Stimulated activated CD8-positive, alpha-beta memory T cell treated with anti-CD3 and anti-CD28 coated beads, Interleukin-4, amount 100 ng/mL, for 1 hour (primary cell): ENCODE measurements at places on chromosomes 2 and 18.

DNA sequence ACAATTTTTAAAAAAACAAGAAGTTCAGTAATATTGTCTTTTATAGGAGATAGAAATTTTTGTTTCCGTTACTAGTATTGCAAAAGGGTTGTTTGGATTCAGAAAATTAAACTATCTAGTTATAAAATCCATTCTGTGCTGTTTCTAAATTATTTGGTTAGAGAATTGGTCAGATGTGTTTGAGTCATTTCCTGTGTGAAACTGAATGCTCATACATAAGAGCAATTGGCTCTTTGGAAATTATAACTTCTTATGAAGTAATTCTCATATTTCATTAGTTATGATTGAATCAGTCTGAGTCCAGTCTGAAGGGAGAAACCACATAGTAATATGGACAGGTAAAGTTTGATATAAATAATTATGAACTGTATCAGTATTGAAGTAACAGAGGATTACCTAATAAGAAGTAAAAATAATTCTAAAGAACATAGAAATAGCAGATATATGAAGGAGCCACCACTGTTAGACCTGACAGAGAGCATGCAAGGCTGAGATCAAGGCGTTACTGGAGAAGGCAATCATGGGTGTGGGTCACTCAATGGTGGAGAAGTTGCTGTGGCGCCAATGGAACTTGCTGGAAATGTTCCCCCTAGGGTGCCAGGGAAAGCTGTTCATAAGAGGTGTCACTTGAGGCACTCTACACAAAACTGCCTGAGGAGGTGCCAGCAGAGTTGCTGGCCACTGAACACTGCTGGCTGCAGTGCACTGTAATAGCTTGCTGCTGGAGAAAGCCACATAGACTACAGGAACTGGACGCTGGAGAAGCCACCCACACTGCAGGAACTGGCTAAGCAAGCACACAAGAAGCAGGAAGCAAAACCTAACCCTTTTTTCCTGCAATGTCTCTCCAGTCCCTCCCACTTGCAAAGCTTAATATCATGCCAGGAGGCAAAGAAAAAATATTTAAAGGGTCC is 18.0 kb upstream of the FAP start:
- DNase-seq = no peak

DNA sequence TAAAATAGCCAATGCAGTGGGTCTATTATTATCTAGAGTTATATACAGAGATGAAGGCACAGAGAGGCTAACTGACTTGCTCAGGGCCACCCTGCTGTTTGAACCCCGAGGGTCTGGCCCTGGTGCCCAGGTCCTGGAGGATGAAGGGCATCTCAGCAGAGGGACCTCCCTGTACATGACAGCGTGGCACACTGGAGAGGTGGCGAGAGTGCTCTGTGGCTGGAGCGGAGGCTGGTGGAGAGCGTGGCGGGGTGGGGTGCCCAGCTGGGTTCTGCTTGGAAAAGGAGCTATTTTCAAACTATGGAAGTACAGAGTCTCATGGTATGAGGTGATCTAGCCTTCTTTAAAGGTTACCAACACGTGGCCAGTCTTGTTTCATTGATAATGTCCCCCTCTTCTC is 35.8 kb downstream of the GREB1 start:
- no peak for DNase-seq

GRCh38 chr2:137118140-137118539 is 352.8 kb downstream of the THSD7B start:
- no peak for DNase-seq

GRCh38 chr2:144151851-144152250 is 368.1 kb downstream of the ZEB2 start:
- no peak for DNase-seq

DNA sequence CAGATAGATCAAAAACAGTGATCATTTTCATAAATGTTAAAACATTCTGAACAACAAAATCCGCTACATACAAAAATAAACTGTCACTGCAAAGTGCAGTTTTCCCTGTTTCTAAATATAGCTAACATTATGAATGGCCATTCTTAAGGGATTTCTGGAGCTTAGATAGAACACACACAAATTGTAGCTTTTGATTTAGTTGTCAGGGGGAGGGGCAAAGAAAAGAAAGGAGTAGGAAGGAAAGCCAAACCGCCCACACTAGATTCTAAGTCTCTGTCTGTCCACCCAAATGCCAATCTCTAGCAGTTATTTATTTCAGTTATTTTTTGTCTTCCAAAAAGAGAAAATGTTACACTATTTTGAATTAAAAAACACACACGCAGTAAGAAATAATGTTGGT is 182.4 kb downstream of the CDH2 start:
- no peak for DNase-seq

DNA sequence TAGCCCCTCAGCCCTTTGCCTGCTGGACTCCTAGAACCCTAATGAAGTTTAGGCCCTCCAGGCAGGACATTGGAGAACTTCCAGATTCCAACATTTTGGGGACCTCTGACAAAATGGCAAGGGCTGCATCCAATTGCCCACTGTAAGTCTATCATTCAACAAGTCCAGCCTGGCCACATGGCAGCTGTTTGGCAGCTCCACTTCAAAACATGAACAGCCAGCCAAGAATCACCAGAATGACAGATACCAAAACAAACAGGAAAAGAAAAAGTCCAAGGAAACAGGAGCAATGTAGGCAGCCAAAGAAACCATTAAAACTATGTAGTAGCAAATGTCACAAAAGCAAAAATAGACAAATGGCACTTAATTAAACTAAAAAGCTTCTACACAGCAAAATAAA is 25.5 kb downstream of the SLC4A5 start:
- no peak for DNase-seq

DNA sequence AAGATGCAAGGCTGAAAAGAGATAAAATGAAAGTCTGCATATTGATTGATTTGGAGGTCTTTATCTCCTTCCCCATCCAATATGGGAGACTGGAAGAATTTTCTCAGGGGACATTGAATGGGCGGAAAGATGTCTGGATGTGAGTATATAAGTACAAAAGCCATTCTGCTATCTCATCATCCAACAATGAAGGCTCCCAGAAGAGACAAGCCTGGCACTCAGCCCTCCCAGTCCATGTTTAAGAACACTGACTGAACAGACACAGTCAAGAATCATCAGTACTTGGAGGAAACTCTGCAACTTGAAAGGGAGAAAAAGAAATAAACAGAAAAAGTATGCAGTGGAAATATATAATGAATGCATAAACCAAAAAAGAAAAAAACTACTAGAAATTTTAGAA is 80.9 kb downstream of the PTRHD1 start:
- no peak for DNase-seq

- DNase-seq = no peak
Measured at GRCh38 chr2:204725693-204726360, 180.6 kb downstream of the PARD3B start.

DNA sequence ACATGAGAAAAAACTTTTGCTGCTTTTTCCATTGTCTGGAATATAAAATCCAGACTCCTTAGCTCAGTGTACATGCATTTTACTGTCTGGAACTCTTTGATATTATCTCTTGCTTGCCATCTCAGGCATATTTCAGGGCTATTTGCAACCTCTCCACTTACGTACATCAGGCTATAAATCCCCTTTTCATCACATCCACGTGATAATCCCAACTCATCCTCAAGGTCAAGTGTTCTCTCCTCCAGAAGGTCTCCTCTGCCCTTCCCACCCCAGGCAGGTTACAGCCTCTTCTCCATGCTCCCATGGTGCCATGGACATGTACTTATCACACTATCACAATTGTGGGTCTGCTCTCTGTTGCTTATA is 202.5 kb upstream of the RBMS1 start:
- no peak for DNase-seq

DNA sequence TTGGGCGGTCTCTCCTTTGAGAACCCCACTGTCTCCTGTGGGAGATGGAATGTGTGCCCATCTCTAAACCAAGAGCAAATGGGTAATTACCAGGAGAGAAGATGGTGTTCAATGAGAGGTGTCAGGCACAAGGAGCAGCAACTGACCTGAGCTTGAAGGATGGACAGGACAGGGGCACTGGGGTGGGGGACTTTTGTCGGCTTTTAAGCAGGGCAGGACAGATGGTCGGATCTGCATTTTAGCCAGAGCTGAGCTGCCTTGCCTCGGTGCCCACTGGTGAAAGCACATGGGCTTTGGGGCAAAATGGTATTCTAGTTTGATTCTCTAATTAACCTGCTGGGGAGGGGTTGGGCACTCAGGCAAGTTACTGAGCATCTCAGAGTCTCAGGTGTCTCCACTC is 98.0 kb downstream of the INHBB start:
- DNase-seq = no peak

- DNase-seq = no peak
Measured at GRCh38 chr18:26327062-26327461, 100.8 kb downstream of the TAF4B start.

- no peak for DNase-seq
Measured at GRCh38 chr2:138274421-138275291, 226.9 kb upstream of the SPOPL start.

DNA sequence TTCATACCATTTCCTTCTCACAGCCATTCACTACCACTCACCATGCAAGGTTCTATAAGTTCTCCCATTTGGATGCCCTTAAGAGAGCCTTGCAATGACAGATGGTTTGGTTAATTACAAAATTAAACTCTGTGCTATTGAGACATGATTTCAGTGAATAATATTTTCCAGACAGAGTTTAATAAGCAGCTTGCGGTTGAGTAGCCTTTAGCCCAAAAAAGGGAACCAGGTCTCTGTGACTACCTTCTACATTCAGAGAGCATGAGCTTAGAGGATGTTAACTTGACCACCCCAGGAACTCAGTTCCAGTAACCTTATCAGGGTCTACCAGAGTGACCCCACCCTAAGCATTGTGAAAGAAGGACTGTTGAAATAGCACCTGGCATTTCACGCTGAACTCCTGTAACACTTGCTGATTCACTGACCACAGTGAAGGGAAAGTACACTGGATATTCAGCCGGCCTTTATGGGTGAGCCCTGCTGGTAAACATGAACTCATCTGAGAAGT is 1173.1 kb upstream of the ZEB2 start:
- no peak for DNase-seq

- no peak for DNase-seq
Measured at GRCh38 chr18:36889321-36889720, 60.4 kb downstream of the KIAA1328 start.
